T-helper 2 cell treated with Interferon-gamma antibody and Interleukin-4, amounts not matched to agents 5 μg/mL and 100 μg/mL, for 36 hours (primary cell): ENCODE measurements at places on chromosomes 3 and 15.

GRCh38 chr3:185852635-185853034, 27.8 kb upstream of the IGF2BP2 start:
- no peak overlapping the region for H3K4me3 ChIP-seq
- no peaks in the 10 kb centered on the region for H3K36me3 ChIP-seq
- no peaks in the 10 kb centered on the region for H3K27me3 ChIP-seq
- no peak overlapping the region for H3K27ac ChIP-seq
- DNase-seq: no peak
- H3K4me1 ChIP-seq: no peaks in the 10 kb centered on the region

DNA sequence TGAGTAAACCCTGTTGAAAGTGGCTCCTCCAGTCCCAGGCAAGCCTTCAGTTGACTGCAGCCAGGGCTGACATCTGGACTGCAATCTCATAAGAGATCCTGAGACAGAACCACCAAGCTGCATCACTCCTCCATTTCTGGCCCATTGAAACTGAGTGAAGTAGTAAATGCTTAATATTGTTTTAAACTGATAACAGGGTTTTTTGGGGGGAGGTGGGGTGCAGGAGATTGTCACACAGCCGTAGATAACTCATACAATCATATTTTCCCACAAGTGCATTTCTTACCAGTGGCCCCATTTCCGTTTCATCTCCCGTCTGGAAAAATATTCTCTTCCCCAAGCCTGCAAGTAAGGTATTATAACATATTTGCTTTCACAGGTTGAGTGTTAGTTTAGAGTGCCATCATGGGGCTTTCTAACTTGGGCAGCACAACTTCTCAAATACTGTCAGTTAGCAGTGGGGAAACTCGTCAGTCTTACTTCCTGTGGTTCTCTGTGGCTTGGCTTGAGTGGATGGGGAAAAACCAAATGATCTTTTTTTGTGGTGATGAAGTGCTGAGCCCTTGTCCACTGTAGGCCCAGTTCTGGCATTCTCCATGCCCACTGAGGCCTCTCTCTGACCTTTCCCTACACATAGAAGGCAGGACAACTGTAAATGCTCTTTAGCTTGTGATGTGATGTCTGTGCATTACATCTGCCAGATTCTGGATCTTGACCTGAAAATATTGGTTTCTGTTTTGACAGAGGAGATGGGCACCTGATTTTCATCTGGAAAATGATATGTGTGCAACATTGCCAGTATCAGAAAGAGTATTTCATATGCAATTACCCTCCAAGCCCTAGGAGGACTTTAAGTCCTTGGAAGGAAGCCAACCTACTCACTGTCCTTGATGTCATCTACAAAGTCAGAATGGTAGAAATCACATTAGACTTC, 90.1 kb upstream of the BHLHE40 start:
- H3K4me1 ChIP-seq: peaks cover 43% of the 10 kb centered on the region
- H3K27me3 ChIP-seq: no peaks in the 10 kb centered on the region
- H3K36me3 ChIP-seq: peaks cover 8% of the 10 kb centered on the region
- peak overlapping the region; percentile 65 for H3K4me3 ChIP-seq

DNA sequence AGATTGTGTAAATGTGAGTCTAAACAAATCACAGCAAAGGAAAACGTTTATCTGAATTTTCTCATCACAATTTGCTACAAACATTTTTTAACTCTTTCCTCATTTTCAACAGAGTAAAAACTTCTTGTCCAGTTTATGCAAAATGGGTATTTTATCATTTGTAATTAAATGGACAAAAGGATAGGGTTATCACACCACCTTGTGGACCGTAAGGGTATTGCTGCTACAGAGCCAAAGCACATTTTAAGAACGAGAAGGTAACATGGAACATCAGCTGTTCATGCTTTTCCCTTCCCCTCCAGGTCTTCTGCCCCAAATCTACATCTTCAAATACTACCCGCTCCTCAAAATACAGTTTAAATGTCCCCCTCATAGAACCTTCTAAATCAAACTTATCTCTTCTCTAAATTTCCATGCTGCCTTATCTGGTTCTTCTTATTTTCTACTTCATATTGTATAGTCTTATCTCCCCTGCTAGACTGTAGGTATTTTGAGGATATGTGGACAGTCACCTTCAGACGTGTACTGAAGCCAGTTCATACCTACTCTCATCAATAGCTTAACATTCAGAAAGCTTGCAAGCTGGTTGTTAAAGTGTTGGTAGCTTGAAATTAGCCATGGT, 12.8 kb upstream of the SETMAR start:
- DNase-seq: no peak
- no peak overlapping the region for H3K4me3 ChIP-seq

DNA sequence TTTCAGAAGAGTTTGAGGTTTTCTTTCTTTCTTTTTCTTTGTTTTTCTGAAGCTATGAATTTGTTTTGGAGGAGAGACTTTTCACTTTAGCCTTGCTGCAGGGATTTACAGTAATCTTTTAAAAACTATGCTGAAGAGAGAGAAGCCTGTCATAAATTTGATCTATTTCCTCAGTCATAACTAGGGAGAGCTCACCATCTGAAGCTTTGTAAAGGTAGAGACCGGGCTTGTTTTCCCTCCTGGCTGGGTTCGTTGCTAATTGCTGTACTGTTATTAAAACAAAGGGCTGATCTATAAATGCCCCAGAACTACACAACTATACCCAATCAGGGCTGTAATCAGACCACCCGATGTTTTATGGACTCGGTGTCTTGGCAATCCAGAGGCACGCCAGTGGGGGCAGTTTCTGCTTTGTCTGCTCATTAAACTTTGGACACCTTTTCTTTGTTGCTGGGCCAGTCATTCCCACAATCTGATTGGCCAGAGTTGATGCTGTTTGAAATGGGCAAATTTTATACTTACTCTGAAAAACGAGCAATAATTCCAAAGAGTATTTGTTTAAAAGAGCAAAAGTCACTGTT, 164.3 kb downstream of the CACNA1D start:
- H3K4me1 ChIP-seq: no peaks in the 10 kb centered on the region
- H3K27ac ChIP-seq: no peak overlapping the region
- no peaks in the 10 kb centered on the region for H3K36me3 ChIP-seq
- no peak overlapping the region for H3K4me3 ChIP-seq

- no peak overlapping the region for H3K27ac ChIP-seq
- H3K4me1 ChIP-seq: peaks cover 49% of the 10 kb centered on the region
- DNase-seq: no peak
- H3K36me3 ChIP-seq: peaks cover 6% of the 10 kb centered on the region
Observed at GRCh38 chr3:133479895-133480669, 80.2 kb downstream of the BFSP2 start.

DNA sequence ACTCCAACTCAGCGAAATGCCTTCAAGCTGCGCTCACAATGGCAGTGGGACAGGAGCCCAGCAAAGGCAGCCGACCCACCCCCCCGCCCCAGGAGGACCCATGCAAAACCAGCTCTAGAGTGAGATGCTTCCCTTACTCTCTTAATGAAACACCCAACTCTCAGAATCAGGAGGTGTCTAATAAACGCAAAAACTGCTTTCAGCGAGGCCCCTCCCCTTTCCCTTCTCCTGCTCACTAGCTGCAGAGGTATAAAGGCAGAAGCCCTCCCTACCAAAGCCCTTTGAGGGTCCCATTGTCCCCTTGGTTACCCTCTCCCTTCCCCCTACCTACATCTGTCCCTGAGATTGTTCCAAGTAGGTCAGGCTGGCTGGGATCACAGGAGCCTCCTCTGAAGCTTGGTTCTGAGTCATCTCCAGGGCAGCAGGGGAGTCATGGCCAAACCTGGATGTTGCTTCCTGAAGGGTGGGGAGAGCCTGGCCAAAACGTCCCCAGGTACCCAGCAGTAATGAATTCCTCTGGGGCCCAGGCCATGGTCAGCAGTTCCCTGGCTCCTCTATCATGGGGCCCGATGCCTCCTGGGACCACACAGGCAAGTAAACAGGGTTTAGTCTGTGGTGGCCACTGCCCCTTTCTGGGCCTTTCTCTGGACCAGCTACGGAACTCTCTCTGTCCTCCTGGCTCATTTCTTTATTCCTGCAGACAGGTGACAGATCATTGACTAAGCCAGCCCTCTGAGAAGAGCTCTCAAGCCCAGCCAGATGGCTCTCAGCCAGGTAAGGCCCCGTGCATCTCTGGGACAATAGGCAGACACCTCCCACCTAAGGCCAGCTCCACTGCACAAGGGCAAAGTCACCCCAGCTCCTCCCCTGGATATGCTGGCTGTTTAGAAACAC, 8.6 kb downstream of the KLHL25 start:
- peak overlapping the region; percentile 76 for H3K4me3 ChIP-seq
- peaks cover 40% of the 10 kb centered on the region for H3K4me1 ChIP-seq
- peaks cover 3% of the 10 kb centered on the region for H3K36me3 ChIP-seq
- H3K27me3 ChIP-seq: no peaks in the 10 kb centered on the region
- DNase-seq: no peak

- H3K4me3 ChIP-seq: peak overlapping the region; percentile 51
- no peak overlapping the region for H3K27ac ChIP-seq
- DNase-seq: peak; percentile 42
- no peaks in the 10 kb centered on the region for H3K36me3 ChIP-seq
Observed at GRCh38 chr3:182683453-182683852, 109.9 kb upstream of the ATP11B start.

DNA sequence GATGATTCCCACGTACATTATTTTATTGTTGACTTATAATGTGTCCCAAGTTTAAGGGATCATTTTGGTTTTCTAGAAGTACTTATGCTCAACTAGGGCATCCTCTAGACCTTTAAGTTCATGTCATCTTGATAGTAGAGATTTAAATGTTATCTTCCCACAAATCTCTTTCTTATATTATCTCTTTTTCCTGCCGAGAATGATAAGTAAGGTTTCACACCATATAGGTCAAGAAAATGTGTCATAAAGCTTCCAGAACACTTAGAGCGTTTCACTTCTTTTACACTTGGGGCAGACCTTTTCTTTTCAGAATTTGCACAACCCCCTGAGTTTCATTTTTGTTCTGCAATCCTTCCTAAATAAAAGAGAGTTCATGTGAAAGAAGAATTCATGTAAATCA, 142.0 kb upstream of the CBLB start:
- no peaks in the 10 kb centered on the region for H3K27me3 ChIP-seq
- H3K4me1 ChIP-seq: peaks cover 13% of the 10 kb centered on the region
- H3K36me3 ChIP-seq: peaks cover 4% of the 10 kb centered on the region
- peak overlapping the region; percentile 3 for H3K4me3 ChIP-seq
- no peak overlapping the region for H3K27ac ChIP-seq
- DNase-seq: no peak

DNA sequence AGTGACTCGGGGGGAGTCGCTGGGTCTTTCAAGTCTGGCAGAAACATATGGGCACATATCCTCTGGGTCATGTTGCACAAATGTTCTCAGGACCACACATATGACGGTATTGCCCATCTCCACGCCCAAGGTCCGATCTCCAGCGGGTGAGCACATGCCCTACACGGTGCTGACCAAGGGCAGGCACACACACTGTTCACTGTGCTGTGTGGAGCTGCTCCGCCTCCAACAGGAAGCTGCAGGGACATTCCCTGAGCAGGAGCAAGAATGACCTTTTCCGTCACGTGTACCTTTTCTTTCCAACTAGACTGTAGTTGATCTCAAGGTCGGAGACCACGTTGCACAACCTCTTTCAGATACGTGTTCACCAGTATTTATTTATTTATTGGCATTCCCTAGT, 41.7 kb upstream of the B3GNT5 start:
- peaks cover 19% of the 10 kb centered on the region for H3K36me3 ChIP-seq
- no peak overlapping the region for H3K27ac ChIP-seq
- peaks cover 6% of the 10 kb centered on the region for H3K4me1 ChIP-seq
- H3K27me3 ChIP-seq: no peaks in the 10 kb centered on the region
- DNase-seq: no peak

GRCh38 chr3:73254062-73254461, 192.6 kb downstream of the EBLN2 start:
- no peak overlapping the region for H3K27ac ChIP-seq
- no peaks in the 10 kb centered on the region for H3K4me1 ChIP-seq
- no peak for DNase-seq
- no peaks in the 10 kb centered on the region for H3K36me3 ChIP-seq
- no peak overlapping the region for H3K4me3 ChIP-seq

- no peaks in the 10 kb centered on the region for H3K27me3 ChIP-seq
- peaks cover 2% of the 10 kb centered on the region for H3K36me3 ChIP-seq
- H3K27ac ChIP-seq: peak overlapping the region; percentile 94
- H3K4me1 ChIP-seq: peaks cover 23% of the 10 kb centered on the region
- DNase-seq: no peak
Observed at GRCh38 chr3:5122741-5123706, 932 bp downstream of the ARL8B start.

DNA sequence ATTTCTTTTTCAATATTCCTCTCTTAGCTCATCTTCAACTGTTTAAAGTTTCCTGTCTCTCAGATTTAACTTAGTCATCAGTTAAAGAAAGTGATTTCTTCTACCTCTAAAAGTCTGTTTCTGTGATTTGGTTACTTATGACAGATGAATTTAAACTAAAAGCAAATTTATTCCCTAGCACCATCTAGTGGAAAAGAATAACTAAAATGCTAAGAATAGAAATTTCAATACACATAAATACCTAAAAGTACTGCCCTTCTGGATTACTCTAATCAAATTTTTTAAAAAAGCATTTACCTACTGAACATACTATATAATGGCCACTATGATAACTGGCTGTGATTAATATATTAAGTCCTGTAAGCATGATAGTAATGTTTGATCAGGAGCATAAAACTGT, 14.0 kb upstream of the ZCWPW2 start:
- H3K4me3 ChIP-seq: no peak overlapping the region
- H3K4me1 ChIP-seq: peaks cover 6% of the 10 kb centered on the region
- no peaks in the 10 kb centered on the region for H3K27me3 ChIP-seq
- DNase-seq: no peak

DNA sequence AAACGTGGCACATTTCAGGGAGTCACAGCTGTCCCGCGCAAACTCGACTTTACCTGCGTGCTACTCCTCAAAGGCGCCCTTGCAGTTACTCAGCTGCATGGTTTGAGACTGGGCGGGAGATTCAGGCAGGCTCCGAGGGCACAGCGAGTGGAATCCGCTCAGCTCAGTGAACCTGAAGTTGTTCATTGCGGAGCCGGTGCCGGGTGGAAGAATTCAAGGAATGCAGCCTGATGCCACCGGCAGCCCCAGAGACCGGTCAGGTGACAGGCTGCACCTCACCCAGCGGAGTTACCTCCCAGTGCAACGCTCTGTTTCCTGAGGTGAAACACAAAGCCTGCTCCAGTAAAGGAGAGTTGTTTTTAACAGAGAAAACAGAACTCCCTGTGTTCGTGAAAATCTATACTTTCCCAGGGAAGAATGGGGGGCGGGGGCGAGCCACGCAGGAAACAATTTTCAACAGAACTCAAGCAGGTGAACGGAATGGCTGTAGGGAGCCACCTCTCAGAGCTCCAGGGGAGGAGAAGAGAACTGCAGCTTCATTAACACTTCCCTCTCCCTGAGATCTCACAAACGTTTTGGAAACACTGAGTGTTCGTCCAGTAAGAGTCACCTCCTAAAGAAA, 3.8 kb downstream of the VEPH1 start:
- H3K27ac ChIP-seq: no peak overlapping the region
- H3K4me3 ChIP-seq: no peak overlapping the region
- H3K36me3 ChIP-seq: no peaks in the 10 kb centered on the region
- peaks cover 2% of the 10 kb centered on the region for H3K4me1 ChIP-seq
- peaks cover 40% of the 10 kb centered on the region for H3K27me3 ChIP-seq

- no peak for DNase-seq
- no peaks in the 10 kb centered on the region for H3K36me3 ChIP-seq
- H3K4me3 ChIP-seq: no peak overlapping the region
- no peaks in the 10 kb centered on the region for H3K27me3 ChIP-seq
- H3K27ac ChIP-seq: no peak overlapping the region
- peaks cover 15% of the 10 kb centered on the region for H3K4me1 ChIP-seq
Observed at GRCh38 chr3:129624347-129625071, 18.0 kb upstream of the PLXND1 start.

GRCh38 chr3:179961071-179961702, 75.5 kb downstream of the PEX5L start:
- H3K27me3 ChIP-seq: peaks cover 13% of the 10 kb centered on the region
- no peak overlapping the region for H3K4me3 ChIP-seq
- DNase-seq: no peak
- peaks cover 4% of the 10 kb centered on the region for H3K36me3 ChIP-seq
- peaks cover 32% of the 10 kb centered on the region for H3K4me1 ChIP-seq
